ENCODE measurements at places on chromosomes 5 and 9.
A peak's percentile ranks its signal among the peaks of the same experiment; 100 is the strongest.

DNA sequence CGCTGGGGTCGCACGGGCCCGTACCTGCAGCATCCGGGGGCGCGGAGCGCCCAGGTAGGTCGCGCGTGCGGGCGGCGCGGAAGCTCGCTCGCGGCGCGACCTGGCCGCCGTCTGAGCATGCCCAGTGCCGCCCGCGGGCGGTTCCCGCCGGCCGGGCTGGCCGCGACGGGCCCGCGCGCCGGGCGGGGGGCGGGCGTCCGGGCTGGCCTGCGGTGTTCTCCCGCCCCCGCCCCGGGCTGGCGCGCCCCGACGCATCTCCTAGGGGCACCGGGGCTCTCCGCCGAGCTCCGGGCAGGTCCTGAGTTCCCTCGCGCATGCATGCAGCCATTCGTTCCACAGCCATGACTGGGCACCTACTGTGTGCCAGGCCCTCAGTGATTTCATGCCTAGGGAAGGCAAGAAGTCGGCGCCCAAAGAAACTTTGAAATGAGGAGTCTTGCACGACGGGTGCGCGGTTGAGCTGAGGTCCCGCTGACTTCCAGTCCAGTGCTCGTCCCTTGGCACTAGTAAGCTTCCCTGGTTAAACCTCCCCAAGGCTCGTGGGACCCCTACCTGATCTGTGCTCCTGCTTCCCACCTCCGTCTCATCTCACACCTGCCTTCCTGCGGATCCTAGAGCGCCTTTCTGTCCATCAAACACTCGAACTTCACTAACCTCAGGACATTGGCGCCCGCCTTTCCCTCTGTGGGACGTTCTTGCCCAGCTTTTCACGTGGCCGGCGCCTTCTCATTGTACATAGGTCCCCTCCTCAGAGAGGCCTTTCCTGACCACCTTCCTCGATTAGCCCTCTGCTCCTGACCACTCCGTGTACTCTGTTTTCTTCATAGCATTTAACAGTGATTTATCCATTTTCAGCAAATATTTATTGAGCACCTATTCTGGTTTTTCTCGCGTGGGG, at the start of gene PTPN3:
TSS of gene PTPN3 (minus strand) at position 113 of the 898 bp plus-strand sequence. CDS start 34,873 bp downstream, outside the sequence.
- DNase-seq: peak; percentile 78

- DNase-seq: no peak
Observed at GRCh38 chr9:86645303-86645702, 291.1 kb upstream of the TUT7 start.

DNA sequence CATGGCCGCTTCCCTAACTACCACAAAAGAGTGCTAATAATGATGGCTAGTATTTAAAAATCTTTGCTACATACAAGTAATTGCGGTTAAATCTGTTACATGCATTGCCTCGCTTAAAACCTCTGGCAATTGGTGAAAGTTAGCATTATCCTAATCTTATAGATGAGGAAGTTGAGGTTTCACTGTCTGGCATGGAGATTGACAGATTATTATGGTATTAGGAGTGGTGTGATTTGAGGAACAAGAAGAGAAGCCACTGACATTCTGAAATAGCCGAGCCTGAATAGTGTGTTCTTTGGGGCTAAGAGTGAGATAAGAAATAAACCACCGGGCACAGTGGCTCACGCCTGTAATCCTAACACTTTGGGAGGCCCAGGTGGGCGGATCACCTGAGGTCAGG, 45.3 kb upstream of the DPYSL3 start:
- no peak for DNase-seq

DNA sequence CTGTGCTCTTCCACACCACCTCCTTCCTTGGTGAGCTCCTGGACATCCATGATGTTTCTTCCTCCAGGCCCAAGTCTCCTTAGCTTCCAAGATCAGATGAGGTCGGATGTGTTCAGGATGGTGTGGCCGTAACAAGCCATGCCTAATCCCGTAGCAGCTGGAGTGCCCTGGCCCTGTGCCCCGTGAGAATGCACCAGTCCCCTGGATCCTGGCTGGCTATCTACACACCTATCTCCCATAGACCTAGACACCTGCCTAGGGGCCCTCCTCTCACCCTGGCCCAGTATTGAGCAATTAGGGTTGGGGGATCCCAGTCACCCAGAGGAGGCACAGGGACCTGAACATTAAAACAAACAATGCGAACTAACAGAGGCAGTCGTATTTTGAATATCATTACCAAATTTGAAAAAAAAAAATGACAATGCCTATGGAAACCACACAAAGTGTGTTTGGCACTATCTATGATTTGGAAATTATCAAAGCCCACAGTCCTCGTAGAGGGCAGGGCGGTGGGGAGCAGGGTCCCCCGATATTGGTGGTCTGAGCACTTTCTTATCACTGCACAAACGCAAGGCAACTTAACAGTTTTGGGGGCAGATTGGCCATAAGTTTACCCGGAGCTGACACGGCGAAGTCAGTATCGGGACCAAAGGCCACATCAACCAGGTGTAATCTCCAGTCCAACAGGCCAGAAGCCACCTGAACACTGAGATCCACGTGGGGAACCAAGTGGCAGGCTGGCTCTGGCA, 13.2 kb downstream of the ENG start:
- no peak for DNase-seq

- no peak for DNase-seq
Observed at GRCh38 chr5:140118302-140118936, 4.5 kb downstream of the PURA start.

GRCh38 chr5:93246090-93246855, 334.7 kb downstream of the NR2F1-AS1 start:
- DNase-seq: no peak

- DNase-seq: no peak
Observed at GRCh38 chr9:18979367-18979766, 53.6 kb downstream of the SAXO1 start.

DNA sequence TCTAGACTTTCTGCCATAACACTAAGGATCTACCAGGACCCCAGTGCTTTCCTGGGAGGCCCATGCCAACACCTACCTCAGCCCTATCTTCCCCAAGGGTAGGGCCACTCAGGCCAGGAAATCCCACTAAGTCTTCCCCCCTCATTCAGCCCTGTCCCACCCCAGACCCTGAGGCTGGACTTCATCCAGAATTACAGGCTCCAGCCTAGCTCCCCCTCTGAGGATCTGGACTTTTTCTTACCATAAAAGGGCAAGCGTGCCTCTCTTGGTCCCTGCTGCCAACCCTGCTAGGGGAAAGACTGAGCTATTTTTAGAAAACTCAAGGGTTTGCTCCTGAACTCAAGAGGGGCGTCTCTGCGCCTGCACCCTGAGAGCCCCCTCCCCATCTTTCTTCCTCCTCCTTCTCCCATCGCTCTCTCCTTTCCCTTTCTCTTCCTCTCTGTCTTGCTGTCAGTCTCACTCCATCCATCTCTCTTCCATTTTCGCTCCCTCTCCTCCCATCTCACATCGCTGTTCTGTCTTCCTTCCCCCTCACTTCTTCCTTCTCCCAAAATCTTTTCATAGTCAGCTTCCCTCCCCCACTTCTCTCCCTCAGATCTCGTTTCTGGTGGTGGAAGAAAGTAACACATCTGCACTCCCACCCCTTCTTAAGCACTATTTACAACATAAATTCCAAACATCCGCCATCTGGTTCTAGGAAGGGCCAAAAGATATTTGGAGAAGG, 38.1 kb upstream of the IL17B start:
- no peak for DNase-seq

DNA sequence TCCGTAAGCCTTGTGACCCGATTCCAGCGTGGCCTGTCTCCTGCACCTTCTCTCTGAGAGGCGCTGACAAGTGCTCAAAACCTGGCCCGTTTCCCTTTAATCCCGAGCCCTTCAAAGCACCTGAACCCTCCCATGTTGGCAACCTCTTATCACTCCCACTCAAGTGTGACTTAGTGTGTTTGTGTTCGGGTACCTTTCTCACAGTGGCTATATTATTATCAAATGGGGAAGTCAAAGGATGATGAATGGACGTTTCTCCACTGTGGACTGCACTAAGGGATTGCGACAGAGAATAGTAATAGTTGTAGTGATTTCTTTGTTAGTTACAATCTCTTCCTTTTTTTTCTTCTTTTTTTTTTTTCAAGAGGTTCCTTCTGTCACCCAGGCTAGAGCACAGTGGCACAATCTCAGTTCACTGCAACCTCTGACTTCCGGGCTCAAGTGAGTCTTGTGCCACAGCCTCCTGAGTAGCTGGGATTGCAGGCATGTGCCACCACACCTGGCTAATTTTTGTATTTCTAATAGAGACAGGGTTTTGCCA, 65.4 kb upstream of the TNFSF8 start:
- DNase-seq: no peak

GRCh38 chr5:150410524-150411244, 2.0 kb downstream of the CD74 start:
- DNase-seq: peak; percentile 89

DNA sequence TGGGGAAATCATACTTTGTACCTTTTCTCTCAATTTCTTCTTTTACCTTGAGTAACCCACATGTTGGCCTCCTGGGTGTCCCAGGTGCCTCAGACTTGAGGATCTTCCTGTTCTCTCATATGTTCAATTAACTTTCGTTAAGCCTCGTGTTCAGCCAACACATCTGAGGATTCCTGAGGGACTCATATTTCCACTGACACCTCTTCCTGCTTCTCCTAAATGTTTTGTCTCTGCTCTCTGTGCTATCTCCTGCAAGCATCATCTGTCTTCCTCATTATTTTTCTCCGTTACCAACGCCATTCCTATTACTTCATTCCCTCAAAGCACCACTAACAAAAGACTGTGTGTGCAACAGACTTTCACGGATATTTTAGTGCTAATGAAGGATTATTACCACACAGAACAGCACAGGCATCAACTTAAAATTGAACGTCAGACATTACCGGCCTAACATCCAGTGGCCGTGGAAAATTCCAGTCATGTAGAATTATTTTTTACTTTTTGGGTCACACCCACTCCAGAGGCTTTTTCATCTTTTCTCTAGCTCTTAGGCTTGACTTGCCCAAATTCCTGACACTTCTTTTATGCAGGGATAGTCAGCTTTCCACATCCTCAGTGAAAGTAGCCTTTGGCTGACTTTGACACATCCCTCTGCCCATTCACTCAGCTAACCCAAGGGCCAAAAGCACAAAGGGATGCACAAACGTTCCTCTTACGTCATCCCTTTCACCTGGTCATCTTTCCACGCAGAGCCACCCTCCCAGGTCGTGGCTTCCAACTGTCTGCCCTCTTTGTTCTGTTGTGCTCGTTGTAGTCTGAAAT, 46.0 kb upstream of the OSMR start:
- DNase-seq: no peak

GRCh38 chr9:137404961-137405567, 17.9 kb downstream of the EXD3 start:
- DNase-seq: no peak

DNA sequence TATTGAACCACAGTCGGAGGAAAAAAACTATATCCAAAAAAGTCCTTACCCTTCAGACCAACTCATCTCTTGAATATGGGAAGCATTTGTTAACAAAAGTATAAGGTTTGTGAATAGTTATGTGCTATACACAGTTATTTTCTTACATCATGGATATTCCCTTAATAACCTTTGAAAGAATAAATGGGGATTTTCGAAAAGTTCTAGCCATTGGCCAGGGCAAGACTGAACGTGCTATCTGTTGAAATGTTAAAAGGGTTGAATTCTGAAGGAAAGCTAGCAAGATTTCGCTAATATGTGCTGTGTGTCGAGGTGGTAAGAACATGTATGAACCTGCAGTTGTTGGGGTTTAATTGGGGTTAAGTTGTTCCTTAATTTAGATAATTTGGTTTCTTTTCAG, 140.8 kb downstream of the SMARCA2 start:
- DNase-seq: no peak

- DNase-seq: no peak
Observed at GRCh38 chr5:77231471-77232138, 21.1 kb downstream of the PDE8B start.

GRCh38 chr9:120882935-120883607, 6.1 kb upstream of the PHF19 start:
- no peak for DNase-seq

DNA sequence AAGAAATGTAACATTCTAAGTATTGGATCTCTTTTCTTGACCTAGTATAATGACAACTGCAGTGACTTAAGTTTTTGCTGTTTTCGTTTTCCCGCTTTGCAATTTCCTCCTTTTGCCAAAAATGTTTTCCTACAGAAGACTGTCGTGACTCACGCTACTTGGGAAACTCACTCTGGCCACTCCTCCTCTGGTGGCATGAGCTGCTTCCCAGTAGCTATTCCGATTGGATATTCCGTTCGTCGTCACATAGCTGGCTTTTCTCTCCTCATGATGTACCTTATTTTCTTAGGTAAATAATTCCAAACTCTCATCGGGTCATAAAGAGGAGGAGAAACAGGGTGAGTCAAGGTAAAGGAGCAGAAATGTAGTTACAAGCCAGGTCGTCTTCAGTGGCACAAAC, 64.9 kb downstream of the GOLPH3 start:
- no peak for DNase-seq

- no peak for DNase-seq
Observed at GRCh38 chr9:125637241-125637640, 69.8 kb downstream of the MAPKAP1 start.

DNA sequence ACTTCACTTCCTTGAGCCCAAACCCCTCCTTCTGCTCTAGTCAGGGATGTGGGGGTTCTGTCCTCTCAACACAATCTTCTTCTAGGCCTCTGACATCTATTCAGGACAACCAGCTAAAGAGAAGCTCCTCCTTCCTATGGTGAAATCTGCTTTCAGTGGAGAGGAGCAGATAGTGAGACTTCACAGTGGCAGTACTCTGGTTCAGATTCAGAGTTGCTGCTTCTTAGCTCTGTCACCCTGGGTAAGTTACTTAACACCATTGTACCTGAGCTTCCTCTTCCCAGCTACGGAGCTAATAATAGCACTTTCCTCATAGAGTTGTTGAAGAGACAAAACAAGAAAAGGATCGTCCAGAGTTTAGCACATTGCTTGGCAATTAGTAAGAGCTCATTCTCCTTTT, 77.3 kb upstream of the LARP1 start:
- no peak for DNase-seq

DNA sequence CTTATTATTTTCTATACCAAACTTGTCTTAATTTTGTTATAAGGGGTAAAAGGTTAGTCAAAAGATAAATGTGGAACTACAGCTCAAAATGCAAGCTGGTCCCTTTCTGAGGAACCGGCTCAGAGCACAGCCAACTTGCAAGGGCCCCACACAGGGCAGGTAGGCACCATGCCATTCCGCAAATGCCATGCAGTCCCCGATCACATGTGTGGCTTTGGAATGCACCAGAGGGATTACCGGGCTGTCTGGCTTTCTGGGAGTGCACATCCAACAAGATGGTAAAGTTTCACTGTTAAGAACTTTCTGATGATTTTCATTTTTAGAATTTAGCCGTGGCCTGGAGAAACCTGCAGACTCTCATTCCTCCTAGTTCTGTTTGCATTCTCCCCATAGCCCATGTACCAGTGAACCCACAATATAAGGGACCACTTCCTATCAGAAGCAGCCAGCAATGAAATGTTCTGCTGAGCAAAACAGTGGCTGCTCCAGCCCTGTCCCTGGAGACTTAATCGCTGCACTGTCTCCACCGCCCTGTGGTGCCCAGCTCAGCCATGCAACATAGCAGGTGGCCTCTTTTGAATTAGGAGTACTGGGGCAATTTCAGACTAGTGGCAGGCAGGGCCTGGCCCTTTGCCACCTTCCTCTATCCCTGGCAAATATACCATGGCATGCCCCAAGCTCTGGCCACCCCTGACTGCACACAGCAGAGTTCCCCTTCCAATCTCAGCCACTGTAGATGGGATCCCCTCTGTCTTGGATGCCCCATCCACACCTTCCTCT, 11.4 kb downstream of the SHB start:
- peak; percentile 41 for DNase-seq

Data from RWPE1 (cell line).